ENCODE measurements at places on chromosomes 5 and 9.
A peak's percentile ranks its signal among the peaks of the same experiment; 100 is the strongest.

GRCh38 chr5:173331287-173331686, 3.1 kb upstream of the STC2 start:
- DNase-seq = no peak

DNA sequence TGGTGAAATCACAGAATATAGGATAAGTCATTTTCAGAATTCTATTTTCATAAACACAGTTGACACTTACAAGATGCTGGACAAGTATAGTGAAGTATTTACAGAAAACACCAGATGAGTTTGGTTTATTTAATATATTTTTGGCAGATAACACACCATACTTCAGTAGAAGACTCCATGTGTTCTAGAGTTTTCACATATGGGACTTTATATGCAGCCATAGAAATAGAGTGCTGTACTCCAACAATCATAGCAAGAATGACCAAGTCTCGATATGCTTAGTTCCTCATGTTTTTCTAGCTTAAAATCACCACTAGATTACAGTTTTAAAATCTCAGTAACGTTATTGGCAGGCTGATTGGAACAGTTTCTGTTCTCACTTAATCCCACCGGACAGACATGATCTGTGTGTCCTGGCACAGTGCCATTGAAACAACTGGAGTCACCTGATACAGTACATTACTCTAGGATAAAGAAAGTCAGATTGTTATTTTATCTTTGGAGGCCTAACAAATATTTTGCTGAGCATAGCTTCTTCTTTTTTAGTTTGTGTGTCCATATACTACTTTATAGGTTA, 45.8 kb upstream of the ERBIN start:
- DNase-seq = no peak

GRCh38 chr9:95341293-95341962, 23.9 kb upstream of the FANCC start:
- no peak for DNase-seq

- no peak for DNase-seq
Measured at GRCh38 chr9:81676395-81676794, 13.0 kb downstream of the TLE1 start.

- DNase-seq = peak; percentile 37
Measured at GRCh38 chr9:82202808-82203207, 214.2 kb downstream of the SPATA31D1 start.

- DNase-seq = no peak
Measured at GRCh38 chr9:117548556-117548955, 133.7 kb upstream of the ASTN2 start.

DNA sequence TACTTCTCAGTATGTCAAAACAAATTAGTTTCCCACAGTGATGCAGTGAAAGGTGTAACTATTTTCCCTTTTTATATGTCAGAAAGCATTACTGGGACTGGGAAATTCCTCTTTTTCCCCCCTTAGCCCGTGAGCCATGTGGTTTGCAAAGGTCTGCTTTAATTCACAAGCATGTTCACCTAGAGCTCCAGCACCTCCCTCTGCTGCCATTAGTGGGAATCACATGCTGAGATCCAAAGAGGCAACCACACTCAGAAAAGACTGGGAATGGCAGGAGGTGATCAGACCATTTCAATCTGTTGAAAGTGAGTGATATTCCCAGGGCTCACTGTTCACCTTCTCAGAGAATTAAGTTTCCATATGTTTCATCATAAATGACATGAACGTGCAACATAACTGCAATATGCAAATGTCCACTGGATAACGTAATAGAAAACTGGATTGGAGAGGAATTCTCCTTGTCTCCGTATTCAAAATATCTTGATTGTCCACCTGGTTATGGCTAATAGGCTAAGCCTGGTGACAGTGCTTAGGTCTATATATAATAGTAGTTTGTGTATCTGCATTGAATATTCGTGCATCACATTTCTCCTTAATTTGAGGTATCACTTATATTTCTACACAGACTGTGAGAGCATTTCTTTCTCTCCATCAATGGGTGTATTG, 703.5 kb upstream of the WWC1 start:
- peak; percentile 64 for DNase-seq

GRCh38 chr5:19767987-19768386, 220.0 kb downstream of the CDH18 start:
- no peak for DNase-seq

DNA sequence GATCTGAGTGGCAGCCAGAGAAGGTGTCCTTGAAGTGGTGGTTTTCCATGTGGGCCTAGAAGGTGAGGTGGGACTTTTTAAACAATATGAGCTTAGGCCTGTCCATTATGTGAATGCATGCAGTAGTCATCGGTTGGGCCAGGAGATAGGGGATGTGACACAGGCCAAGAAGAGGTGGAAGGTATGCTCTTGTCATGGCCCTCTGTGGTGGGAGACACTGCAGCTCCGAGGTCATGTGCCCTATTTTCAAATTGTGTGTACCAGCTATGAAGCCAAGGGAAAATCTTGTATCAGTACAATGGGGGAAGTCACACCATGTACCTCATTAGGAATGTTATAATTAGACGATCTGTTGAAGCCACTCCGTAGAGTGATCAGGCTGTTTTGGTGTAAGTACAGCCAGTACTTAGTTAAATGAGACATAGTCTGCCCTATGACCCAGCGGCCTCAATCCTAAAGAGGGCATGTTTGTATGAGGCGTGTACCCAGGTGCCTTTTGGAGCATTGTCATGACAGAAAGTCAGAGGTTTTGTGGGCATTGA, 280.1 kb downstream of the MAST4 start:
- DNase-seq = no peak

- peak; percentile 10 for DNase-seq
Measured at GRCh38 chr5:112062181-112062580, 305.2 kb upstream of the NREP start.

DNA sequence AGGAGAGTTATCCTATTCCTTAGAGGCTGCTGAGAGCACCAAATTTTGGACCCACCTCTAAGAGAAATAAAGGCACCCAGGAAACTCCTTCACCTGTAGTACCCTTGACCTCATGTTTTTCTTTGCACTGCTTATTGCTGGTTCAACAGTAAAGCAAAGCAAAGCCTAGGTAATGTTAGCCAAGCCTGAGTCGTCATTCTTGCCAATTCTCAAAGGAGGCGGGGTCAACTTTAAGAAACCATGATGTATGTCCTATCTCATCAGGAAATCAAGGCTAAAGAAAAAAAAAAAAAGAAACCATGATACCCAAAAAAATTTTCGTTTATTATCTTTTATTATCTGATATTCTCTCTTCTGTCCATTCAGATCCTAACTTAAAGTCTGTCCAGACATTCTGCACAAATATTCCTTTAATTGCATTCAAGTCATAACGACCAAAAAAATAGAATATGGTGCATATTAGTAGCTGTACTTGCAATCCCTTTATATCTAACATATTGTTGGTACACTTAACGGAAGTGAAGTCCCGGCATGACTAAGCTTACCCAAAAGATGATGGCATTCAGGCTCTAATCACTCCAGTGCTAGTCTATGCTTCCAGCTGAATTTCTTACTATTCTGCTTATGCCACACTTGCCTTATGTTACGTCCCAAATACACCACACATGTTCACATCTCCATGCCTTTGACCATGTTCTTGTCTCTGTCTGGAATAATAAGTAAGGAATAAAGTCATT, 1.8 kb downstream of the AUH start:
- DNase-seq = no peak

DNA sequence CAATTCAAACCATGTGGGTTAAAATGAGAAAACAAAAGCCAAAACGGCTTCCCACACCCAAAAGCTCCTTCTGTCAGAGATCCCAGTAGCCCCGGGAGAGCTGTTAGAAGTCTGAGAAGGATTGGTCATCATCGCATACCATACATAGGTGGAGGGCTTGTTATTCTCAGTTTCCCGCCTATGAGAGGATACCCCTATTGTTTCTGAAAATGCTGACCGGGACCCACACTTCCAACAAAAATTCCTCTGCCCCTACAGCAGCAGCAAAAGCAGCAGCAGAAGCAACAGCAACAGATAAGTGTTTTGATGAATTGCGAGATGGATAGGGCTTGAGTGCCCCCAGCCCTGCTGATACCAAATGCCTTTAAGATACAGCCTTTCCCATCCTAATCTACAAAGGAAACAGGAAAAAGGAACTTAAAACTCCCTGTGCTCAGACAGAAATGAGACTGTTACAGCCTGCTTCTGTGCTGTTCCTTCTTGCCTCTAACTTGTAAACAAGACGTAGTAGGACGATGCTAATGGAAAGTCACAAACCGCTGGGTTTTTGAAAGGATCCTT, at the start of gene TEK:
TEK (plus strand) TSS at position 245 of the 561 bp plus-strand sequence. CDS start 366 bp downstream, outside the sequence.
- peak; percentile 42 for DNase-seq

GRCh38 chr5:81305785-81306184, 4.4 kb downstream of the ZCCHC9 start:
- no peak for DNase-seq

GRCh38 chr5:139733010-139733688, 62.5 kb upstream of the PSD2 start:
- DNase-seq = no peak

- DNase-seq = no peak
Measured at GRCh38 chr5:151676719-151677118, 10.0 kb downstream of the SPARC start.

- DNase-seq = peak; percentile 15
Measured at GRCh38 chr5:89117124-89117644, 234.2 kb upstream of the MEF2C start.

DNA sequence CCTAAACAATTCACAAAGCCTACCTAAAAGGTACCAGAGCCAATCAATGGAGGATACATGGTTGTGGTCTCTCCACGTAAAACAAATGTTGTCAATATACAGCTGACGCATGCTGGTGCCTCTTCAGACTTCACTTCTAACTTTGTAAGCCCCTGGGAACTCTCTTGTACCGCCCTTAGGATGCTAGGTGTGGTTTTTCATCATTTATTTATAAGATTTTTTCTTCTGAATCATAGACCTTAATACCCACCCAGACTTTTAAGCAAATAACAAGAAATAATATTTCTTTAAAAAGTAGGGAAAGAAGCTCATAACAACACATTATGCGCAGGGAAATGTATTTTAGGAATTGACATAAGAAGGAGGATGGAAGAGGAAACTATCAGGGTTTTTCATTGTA, 33.0 kb downstream of the SSBP2 start:
- DNase-seq = peak; percentile 3

DNA sequence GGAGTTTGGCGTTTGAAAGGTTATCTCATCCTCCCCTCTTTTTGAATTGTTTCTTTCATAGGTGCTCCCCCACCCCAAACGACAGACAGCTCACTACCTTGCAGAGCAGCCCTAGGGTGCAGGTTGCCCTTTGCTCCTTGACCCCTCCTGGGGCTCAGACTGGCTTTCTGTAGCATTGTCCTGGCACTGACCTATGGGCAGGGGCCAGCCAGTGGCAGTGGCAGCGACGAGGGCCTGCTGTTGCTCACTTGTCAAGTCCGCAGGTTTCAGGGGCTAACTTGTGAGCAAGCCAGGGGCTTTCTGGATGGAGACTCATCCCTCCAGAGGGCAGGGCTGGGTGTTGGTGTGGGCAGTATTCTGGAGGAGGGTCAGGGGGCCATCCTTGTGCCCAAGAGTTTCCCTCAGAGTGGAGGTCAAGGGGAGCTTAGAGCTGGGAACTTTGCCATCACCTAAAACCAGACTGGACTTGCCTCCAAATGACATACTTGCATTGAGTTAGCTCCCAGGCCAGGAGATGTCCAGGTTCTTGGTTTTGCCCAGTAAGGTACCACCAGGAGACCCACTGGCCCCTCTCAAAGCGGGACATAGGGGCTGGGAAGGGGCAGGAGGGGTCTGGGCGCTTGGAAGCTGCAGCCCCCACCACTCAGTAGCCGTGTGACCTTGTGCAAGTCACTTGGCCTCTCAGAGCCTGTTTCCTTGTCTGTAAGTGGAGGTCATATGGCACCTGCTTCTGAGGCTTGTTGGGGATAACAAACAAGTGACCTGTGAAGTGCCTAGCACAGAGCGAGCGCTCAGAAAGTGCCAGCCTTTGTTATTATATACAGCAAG, 53.5 kb upstream of the CDKN2AIPNL start:
- DNase-seq = no peak

- no peak for DNase-seq
Measured at GRCh38 chr9:14294659-14295058, 19.3 kb downstream of the NFIB start.

DNA sequence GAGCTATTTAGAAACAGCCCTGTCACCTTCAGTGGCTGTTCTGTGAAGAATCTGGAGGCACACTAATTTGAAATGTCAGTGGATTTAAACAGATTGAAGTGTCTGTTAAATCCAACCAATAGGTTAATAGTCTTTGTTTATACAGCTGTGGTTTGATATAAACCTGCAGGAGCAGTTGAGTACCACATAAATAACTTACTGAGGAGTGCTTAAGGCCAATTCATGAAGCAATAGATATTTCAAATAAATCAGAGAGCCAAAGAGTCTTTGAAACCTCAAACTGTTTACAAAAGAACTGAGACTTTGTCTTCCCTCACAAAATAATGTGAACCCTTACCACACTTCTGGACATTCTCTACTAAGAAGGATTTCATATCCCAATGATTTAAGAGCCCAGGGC, 111.9 kb downstream of the FEM1C start:
- DNase-seq = no peak

DNA sequence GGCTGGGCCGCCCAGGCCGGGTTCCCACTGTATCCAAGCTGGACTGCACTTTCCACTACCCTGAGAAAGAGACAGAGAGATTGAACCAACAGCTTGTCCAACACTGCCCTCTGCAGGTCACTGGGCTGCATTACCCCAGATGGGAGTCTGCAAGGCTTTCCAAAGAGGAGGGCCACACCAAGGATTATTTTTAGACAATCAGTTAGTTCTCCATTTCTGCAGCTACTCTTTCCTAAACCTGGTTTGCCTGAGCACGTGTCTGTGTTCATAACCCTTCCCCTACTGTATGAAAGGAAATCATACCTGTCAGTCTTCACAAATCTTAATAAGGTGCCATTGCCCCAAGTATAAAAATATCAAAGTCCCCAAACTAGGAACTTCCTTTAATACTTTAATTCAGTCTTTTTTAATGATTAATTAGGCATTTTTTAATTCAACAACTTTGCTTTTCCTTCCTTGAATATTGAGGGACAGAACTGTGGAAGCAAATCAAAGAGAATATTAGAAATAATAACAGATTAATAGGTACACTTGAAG, 13.4 kb upstream of the FGF1 start:
- peak; percentile 78 for DNase-seq

GRCh38 chr5:53381-54174, 38.4 kb upstream of the PLEKHG4B start:
- peak; percentile 35 for DNase-seq

- no peak for DNase-seq
Measured at GRCh38 chr9:137970686-137971476, 93.3 kb downstream of the CACNA1B start.

GRCh38 chr5:56319526-56320181, 86.5 kb upstream of the ANKRD55 start:
- peak; percentile 66 for DNase-seq

DNA sequence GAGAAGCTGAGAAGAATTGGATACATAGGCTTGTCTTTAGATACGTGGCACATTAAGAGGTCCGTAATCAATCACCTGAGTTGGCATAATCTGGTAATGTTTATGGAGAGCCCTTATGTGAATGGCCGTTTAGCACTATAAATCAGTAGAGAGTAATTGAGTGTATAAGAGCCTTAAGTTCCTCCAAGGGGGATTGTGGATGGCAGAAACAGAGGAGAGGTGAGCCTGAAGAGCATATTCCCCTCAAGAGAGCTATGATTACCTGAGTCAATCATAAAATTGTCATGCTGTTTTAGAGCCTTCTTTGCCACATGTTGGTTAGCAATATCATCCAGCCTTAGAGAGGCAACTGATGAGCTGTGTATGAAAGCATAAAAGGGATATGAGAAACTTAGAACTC, 58.8 kb downstream of the FOCAD start:
- DNase-seq = no peak

Measured in fibroblast of skin of right quadriceps (primary cell).